H7 (cell line): ENCODE measurements at places on chromosomes 13 and 19.
A peak's percentile ranks its signal among the peaks of the same experiment; 100 is the strongest.

DNA sequence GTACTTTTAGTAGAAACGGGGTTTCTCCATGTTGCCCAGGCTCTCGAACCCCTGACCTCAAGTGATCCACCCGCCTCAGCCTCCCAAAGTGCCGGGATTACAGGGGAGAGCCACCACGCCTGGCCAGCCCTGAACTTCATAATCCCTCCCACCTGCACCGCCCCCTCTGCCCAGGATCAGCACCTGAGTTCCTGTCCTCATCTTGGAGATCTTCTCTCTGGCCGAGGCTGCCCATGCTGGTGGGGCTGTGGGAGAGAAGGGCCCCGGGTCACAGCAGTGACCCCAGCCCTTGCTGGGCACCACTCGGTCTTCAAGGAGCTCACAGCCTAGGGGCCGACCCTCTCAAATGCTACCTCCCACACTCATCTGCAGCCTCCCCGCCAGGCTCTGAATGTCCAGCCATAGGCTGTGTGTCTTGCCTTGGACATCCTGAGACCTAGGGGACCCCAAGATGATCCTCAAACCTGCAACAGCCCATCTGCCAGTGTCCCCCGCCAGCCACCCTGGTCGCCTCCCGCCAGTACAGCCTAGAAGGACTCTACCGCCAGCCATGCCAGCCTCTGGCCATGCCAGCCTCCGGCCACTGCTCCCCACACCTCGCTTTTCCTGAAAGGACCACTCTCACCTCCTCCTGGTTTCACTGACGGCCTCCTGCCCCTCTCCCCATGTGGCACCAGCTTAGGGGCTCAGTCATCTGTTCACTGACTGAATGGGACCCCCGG is 1.5 kb downstream of the ATP8B3 start:
- no peak for DNase-seq

- peak; percentile 17 for DNase-seq
Observed at GRCh38 chr13:32669030-32669646, 82.9 kb downstream of the PDS5B start.

GRCh38 chr13:41648314-41648935 is 191.1 kb downstream of the RGCC start:
- no peak for DNase-seq

DNA sequence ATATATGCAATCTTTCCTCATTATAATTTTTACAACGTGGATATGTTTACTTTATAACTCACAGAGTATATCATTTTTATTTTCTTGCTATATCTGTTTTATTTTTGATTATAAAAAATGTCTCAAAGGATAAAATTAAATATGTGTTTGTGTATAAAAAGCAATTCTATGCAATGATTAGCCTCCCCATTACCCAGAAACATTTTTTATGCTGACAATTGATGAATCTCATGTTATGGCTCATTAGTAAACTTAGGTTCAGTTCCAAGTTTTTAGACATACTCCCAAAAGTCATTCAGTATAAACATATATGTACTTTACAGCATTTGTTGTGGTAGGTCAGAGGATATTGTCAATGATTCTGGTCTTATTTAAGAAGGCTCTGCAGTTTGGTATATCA is 540.1 kb upstream of the SPRY2 start:
- DNase-seq = no peak

- DNase-seq = no peak
Observed at GRCh38 chr13:109819874-109820273, 33.5 kb upstream of the IRS2 start.

GRCh38 chr13:34172048-34172447 is 354.1 kb downstream of the RFC3 start:
- DNase-seq = no peak

DNA sequence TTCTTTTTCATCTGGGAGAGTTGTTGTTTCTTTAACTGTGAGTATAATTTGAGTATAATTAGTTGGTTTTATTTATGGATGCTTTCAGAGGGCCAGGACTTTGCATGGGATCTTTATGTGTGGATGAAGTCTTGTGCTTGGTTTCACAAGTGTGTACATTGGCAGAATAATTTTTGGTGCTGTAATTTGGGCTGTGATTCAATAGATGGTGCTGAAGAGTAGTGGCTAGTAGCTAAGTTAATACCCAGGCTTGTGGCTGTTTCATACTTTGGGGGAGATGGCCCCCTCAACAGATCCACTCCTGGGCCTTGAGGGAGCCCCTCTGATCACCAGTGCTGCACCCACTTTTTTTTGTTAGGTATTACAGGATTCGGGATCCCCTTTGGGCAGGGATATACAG is 1142.4 kb downstream of the SLITRK1 start:
- no peak for DNase-seq

DNA sequence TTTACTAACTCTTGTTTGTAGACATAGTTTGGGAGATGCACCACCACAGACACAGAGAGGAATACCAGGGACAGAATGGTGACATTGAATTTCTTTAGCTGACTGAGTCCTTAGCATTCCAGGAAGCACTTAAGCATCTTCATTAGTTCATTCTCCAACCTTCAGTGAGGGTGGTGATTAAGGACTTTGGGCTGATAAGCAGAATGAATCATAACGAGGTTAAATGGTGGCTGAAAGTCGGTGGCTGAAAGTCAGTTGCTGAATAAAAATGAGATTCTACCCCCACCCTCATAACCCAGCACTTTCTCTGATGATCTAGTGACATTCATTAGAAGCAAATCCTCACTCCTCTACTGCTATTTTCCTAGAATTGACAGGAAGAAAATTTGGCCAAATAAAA is 10.6 kb downstream of the PCDH8 start:
- DNase-seq = no peak

GRCh38 chr13:76717092-76717491 is 169.1 kb downstream of the KCTD12 start:
- no peak for DNase-seq

DNA sequence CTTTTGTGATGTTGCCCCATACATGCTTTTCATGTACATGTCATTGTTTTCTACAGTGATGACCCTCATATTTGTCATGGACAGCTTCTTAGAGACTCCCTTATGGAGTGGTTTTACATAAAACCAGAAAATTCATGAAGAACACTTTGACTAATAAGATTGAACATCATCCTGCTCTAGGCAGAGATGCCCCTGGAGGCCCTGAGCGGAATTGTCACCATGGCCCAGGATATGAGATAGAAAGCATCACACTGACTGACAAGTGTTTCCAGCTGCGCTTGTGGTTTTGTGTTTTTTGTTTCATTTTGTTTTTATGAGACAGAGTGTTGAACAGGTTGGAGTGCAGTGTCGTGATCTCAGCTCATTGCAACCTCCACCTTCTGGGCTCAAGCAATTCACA is 22.2 kb downstream of the ZNF701 start:
- no peak for DNase-seq

DNA sequence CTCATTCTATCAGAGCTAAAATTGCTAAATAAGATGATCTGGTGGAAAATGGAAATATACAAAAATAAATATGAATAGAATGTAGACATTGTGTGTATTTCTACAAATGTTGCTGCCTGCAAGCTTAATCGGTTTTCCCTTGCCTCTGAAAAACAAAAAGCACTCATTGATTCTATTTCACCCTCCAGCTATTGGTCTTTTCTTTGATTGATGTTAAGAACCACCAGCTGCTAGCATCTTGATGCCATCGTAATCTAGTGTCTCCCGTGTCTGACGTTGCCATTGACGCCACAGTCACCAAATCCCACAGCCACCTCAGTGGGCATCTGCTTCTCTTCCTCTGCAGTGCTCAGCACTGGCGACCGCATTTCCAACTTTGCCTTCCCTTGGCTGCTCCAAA is 461.8 kb downstream of the MYO16 start:
- no peak for DNase-seq

DNA sequence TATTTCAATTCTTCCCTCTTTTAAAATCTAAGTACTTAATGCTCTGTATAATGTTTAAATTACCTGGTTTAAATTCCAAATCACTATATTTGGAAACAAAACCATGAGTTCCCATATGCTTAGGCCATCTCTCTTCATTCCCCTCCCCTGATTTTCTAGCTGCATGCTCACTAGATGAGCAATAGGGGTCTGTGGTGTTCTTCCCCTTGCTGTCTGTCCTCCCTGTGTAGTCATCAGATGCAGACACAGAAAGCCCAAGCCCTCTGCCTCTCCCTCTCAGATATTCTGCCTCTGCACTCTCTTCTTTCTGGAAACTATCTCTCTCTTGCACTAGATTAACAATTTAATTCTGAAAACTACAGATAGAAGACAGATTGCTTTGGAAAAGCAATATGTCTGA is 1730.2 kb downstream of the OLFM4 start:
- peak; percentile 49 for DNase-seq

DNA sequence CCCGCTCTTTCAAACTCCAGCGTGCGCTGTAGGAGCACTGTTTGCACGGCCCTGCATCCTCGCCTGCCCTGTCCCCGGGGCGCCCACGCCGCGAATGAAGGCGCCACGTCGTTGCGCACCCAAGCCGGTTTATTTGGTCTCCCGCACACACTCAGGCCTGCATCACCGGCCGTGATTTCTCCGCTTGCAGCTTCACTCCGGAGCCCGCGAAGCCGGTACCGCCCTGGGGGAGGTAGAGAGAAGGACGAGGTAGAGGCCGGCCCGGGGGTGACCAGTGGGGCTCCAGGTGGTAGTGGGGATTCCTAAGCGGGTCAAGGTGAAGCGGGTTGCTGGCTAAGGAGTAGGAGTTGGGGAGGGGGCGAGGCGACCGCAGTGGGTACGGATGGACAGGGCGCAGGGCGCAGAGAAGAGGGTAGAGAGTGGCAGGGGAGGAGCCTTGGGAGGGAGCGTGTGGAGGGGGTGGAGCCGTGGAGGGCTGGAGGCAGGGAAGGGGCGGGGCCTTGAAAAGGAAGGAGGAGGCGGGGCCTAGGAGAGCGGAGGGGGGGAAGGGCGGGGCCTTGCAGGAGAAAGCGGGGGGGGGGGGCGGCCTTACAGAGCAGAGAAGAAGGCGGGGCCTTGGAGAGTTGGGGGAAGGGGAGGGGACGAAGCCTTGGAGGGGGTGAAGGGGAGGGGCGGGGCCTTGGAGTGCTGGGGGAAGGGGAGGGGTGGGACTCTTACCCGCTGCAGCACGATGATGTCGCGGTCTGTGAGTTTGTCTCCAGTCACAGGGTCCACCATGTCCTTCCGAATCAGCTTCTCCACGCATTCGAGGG is 24.6 kb downstream of the NOSIP start:
- DNase-seq = peak; percentile 99

DNA sequence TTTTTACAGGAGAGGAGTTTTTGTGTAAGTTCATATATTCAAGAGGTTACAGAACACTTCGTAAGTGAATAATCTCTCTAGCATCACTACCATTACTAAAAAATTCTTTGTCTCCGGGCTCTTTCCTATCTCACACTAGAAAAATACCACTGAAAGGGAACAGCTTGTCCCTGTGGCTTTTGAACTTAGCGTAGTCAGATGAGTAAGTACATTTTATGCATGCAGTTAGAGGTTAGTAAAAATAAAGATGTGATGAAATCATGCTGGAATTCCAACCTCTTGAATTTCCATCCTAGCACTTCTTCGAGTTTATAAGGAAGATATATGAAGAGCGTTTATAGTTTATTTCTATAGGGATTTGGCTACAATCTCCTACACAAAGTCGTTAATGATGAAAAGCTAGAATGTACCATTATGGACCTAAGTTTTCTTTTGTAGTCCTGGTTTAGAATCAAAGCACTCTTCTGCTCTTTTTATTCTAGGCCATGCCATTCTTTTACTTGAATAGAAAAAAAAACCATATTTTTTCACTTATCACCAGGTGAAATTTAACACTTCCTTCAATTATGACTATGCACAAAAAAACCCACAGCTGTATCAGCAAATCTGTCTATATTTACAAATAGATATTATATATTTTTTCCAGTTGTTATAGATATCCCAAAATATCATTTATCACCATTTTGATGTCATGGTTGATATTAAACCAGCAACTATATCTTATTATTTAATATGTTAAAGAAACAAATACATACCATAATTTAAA is 139.9 kb upstream of the PCDH9 start:
- no peak for DNase-seq

- no peak for DNase-seq
Observed at GRCh38 chr19:1424192-1424955, 13.8 kb upstream of the RPS15 start.

GRCh38 chr13:104993708-104994107 is 1541.8 kb downstream of the EFNB2 start:
- DNase-seq = no peak

DNA sequence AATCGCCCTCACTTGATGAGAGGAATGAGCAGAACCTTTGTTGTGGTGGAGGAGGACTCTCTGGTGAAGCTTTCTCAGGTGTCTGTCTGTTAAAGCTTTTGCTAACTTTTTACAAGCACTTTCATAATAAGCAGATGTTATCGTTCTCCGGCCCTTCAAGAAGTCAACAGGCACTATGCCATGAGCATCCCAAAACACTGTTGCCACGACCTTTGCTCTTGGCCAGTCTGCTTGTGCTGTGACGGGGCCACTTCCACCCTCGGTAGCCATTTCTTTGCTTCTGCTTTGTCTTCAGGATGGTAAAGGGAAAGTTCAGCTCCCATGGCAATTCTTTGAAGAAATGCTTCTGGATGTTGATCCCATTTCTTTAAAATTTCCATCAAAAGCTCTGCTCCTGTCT is 93.5 kb upstream of the ANKRD10 start:
- DNase-seq = no peak

- peak; percentile 46 for DNase-seq
Observed at GRCh38 chr13:110265682-110266430, 41.1 kb downstream of the COL4A1 start.

DNA sequence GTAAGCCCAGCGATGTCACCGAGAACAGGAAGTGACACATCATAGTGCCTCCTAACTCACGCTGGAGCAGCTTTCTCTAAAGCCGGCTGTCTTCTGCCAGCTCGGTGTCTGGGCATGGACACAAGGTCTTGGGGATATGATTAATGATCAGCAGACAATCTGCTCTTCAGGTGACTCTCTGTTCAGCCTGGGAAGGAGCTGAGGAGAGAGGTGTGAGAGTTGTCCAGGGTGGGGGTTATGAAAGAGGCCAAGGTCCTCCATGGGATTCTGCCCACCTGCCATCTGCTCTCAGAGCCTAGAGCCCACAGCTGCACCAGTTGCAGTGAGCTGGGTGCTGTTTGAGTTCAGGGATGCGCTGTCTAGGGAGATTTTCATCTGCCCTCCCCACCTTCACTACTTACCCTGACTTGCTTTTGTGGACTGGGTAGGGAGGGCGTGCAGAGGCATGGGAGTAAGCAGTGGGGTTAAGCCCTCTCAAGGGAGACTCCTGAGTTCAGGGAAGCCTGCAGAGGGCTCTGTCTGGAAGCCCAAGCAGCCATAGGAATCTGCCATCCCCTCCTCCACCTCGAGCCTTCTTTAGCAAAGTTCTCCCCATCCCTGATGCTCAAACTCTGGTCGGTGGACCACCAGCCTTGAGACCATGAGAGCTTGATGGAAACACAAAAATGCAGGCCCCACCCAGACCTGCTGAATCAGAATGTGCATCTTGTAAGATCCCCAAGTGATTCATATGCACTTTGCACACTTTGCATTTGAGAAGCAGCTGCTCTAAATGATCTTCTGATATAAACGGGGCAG is 539.7 kb downstream of the RFC3 start:
- DNase-seq = no peak

- DNase-seq = peak; percentile 52
Observed at GRCh38 chr19:3398900-3399278, 32.5 kb downstream of the NFIC start.

DNA sequence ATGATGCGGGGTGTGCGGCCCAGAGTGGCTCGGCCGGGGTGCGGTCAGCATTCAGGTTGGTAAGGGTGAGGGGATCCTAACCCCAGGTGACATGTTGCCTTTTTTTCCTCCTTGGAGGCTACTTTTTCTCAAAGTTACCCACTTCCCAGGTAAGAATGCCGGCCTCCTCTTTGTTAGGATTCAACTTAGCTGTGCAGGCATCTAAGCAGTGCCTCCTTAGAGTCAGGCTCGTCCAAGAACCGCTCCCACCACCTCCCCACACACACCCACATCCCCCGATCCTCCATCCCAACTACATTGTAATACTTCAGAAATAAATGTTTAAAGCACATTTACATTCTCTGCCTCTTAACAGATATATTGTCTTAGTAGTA is 733 bp upstream of the ENOX1 start:
- DNase-seq = no peak
